NCI-H226 (cell line): ENCODE measurements at places on chromosomes 4 and X.

- no peak for DNase-seq
Observed at GRCh38 chr4:128596115-128596514, 213.4 kb upstream of the JADE1 start.

DNA sequence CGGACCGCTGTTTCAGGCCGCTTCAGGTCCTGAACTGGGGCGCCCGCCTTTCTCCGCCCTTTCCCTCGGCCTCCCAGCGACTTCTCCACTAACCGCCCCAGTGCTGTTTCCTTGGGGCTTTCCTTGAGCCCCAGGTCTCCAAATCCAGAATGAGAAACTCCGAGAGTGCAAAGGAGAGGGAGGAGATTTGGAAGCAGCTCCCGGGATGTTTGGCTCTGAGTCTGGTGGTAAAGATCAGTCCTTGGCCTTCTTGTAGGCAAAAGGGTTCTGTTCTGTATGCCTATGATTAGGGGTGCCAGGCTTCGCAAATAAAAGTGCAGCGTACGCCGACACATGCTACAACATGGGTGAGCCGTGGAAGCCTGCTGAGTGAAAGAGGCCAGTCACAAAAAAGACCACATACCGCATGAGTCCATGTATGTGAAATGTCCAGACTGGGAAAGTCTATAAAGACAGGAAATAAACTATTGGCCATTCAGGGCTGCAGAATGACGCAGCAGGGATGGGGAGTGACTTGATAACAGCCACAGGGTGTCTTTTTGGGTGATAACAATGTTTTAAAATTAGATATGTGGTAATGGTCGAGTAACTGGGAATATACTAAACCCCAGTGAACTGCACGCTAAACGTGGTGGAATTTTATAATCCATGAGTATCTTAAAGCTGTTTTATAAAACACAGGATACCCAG is 99.8 kb downstream of the TRAPPC11 start:
- DNase-seq = no peak

DNA sequence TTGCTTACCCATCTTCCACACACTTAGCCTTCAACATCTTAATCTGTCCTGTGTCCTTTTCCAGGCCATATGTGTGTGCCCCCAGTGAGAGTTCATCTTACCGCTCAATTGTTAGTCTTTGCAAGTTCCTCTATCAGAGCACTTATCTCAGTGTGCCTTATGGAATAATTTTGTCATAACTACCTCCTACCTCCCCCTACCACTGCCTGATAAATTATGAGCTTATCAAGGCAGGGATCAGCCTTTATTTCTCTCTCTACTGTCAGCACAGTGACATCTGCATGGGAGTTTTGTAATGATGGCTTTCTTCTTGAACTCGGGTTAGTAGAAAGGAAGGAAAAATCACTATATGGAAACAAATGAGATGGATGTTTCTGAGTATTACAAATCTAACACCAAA is 53.2 kb downstream of the MTM1 start:
- no peak for DNase-seq

GRCh38 chr4:156974264-156974663 is 2.7 kb upstream of the PDGFC start:
- peak; percentile 46 for DNase-seq

- peak; percentile 44 for DNase-seq
Observed at GRCh38 chr4:30720021-30720660, at the start of gene PCDH7. PCDH7 (plus strand) TSS chr4:30720369; CDS start chr4:30721423, 1,054 bp downstream.

DNA sequence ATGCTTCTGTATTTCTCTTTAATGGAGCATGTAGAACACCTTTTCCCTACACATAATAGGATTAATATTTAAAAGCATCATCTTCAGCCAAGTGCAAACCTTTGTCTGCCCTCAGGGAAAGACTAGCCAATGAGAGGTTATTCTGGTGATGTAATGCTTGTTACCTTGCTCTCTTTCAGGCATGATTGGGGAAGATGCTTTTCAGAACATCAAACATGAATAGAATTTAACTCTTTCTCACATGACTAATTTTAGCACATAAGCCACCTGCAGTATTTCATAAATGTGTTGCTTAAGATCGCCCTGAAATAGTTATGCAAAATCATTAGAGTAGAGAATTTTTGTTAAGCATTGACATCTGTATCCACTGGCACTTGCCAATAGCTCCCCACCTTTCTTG is 10.7 kb upstream of the EPGN start:
- DNase-seq = no peak

DNA sequence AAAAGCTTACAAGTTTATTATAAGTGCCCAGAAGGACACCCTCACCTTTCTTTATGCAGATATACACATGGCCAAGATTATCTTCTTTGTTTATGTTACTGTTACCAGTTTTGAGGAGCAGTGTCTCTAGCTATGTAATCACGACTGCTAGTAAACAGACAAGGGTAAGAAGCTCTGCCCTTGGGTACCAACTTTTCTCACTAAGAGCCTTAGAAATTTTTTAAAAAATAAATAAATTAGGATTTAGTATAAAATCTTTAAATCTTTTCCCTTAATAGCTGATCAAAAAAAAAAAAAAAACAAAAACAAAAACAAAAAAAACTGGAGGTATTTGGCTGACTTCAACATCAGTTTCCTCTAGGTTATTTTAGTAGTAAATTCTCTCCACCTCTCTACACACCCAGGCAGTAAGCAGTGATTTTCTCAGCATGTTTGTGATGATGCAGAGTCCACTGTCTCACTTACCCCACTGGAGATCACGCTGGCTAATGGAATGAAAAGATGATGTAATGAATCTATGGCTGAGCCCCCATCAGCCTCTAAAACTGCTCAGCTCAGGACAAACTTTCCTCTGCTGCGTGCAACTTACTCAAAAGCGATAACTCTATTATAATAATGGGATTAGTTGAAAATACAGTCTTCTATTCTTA is 125.9 kb downstream of the FRYL start:
- no peak for DNase-seq

DNA sequence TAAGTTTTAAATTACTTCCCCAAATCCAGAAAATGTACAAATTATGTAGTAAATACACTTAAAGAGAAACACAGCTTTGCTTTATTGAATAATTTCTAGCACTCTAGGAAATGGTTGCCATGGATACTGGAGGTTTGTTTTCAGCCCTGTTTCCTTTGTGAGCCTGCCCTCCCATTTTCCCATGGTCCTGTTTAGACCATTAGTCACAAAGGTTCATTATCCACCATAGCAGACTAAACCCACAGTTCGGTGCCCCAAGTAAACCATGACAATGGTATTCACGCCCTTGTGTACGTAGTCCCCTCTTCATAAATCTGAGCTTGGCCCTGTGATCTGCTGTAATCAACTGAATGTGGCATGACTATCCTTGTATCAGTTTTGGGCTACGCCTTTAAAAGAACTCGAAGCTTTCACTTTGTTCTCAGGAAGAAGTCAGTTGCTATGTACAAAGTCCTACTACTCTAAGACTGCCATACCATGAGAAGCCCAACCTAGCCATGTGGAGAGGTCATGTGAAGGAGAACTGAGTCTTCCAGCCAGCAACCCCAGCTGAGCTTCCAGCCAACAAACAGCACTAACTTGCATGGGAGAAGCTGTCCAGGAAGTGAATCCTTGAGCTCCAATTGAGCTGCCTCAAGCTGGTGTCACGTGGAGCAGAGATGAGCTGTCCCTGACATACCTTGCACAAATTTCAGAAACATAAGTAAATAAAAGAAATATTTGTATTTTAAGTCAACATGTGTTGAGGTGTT is 300.4 kb downstream of the LDB2 start:
- DNase-seq = no peak

DNA sequence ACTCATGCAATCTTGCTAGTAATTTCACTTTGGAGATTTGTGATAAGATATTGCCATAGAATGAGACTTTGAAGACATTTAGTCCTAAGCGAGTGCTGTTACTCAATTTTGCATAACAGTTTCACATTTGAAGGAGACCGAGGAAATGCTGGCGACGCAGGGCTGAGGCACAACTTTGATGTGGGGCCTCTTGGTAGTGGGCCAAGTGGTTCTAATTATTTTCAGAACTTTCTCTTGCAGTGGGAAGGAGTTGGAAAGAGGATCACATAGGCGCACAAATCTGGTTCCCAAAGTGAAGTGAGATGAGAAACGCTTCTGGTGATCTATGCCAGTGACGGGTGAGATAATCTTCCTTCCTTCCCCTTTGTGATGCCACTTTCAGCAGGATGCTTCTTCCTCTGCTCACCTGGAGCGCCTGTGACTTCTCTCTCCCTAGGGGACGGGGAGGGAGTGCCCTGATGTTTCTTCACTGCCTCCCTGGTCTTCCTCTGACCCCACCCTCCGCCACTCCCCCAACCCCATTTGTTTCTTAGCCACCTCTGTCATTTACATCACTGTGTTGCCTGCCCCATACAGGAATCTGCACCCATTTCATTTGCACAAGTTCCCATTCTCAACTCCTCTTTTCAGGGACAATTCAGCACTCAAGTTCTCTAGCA is 138.9 kb upstream of the MID1 start:
- no peak for DNase-seq

GRCh38 chr4:47615385-47615784 is 130.3 kb downstream of the ATP10D start:
- DNase-seq = peak; percentile 10

DNA sequence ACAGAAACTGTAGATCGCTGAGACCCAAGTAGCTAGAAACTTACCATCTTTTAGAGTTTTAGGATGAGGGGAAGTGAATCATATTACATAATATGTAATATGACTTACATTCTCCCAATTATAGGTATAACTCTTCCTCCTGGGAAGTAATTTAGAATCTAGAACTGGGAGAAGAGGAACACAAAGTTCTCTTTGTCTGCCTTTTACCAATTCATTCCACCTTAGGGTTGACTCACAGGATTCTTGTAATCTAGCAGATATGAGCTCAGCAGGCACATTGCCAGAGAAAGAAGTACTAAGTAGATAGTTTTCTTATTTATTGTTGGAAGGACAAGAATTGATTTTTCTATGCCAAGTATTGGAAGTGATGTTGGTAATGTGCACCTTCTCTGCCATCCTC is 58.0 kb upstream of the CCSER1 start:
- DNase-seq = peak; percentile 35

GRCh38 chr4:148834804-148835631 is 392.8 kb upstream of the NR3C2 start:
- no peak for DNase-seq

GRCh38 chrX:152899111-152899873 is 1.4 kb downstream of the ZNF185 start:
- no peak for DNase-seq

- DNase-seq = no peak
Observed at GRCh38 chr4:17846266-17846665, 35.5 kb downstream of the NCAPG start.

DNA sequence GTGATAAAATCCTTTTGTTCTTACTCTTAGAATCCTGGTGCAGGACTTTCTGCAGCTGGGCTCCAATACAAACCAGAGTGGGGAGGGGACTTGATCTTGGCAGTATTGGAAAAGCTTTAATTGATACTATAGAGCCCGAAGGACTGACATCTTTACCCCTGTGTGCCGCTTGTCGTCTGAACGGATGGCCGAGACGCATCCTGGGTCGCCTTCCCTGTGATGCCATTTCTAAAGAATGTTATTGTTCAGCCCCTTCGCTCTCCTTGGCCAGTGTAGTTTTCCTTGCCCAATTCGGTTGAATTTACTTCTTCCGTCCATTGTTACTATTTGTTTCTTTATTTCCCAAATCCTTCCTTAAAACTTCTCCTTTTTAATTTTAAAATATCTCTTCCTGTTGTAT is 80.9 kb downstream of the CLDN34 start:
- DNase-seq = no peak

DNA sequence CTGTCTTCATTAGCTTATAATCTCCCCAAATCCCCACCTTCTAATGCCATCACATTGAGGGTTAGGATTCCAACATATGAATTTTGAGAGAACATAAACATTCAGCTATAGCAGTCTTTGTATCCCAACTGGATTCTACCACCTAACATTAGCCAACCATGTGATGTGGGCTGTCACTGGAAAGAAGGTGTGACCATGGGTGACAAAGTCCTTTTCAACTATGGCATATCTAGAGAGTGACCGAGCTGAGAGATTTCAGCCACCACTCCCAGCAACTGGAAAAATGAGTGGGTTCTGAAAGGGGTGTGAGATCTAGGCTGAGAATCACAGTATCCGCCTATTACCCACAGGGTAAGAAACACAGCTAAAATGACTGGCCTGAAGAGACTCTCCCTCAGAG is 22.1 kb downstream of the GABRB1 start:
- DNase-seq = no peak

GRCh38 chr4:56768316-56768715 is 53.2 kb downstream of the SPINK2 start:
- DNase-seq = no peak

- peak; percentile 69 for DNase-seq
Observed at GRCh38 chrX:2183193-2183725, 317.5 kb downstream of the DHRSX start.

- DNase-seq = no peak
Observed at GRCh38 chr4:59553063-59553720, 1646.9 kb upstream of the ADGRL3 start.

DNA sequence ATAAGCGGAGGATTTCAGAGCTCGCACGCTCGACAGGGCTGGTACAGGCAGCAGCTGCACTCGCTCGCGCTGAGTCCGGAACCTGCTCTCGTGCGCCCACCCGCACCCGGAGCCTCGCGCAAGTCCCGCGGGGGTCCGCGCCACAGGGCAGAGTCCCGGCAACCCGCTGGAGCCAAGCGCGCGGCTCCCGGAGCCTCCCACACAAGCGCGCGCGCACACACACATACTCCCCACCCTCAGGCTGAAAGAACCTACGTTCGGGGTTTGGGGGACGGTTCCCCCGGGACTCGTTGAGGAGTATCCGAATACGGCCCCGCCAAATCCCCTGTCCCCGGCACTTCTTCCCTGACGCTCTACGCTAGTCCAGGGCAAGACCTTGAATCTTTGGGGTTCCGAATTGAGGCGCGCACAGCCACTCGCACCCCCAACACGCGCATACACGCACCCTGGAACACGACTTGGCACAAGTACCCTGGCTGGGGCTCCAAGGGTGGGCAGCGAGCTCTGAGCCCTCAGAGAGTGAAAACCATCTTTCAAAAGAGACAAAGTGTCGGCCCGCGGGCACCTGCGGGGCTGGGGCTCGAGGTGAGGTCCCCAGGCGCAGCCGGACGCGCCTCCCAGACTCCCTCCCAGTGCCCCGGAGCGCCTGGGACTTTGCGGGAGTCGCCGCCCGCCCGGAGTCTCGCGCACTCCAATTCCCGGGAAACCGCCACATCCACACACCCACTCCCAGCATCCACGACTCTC is 952 bp downstream of the ANOS1 start:
- no peak for DNase-seq

GRCh38 chrX:13854003-13854402 is 37.1 kb upstream of the GPM6B start:
- no peak for DNase-seq

DNA sequence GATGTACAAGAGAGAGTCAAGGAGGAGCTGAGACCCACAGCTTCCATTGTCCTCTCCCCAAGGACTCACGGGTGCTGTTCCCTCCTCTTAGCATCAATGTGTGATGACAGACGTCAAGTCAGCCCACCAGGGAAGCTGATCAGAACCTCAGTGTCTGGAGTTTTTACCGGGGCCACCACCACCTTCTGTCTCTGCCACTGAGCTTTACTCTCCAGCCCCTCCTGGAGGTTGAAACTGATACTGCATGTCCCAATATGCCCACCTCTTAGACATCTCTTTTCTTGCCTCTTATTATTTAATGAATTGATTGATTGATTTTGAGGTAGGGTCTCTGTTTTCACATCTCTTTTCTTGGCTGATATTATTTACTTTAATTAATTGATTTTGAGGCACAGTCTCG is 10.3 kb upstream of the AKAP17A start:
- DNase-seq = no peak

- DNase-seq = no peak
Observed at GRCh38 chrX:118726396-118726795, 1.0 kb upstream of the IL13RA1 start.
